Activated naive CD8-positive, alpha-beta T cell treated with anti-CD3 and anti-CD28 coated beads, Interleukin-2, amount 50 U/mL, for 24 hours (primary cell): ENCODE measurements at places on chromosomes 12 and 14.

- DNase-seq: no peak
These were observed 258.4 kb downstream of the PPFIA2 start for GRCh38 chr12:81500788-81501187.

GRCh38 chr14:90678420-90678819 is 137.8 kb downstream of the TTC7B start:
- DNase-seq: no peak

GRCh38 chr14:63248211-63248610 is 44.0 kb downstream of the RHOJ start:
- DNase-seq: no peak

GRCh38 chr14:97709552-97709951 is 912.4 kb downstream of the VRK1 start:
- DNase-seq: peak; percentile 38

DNA sequence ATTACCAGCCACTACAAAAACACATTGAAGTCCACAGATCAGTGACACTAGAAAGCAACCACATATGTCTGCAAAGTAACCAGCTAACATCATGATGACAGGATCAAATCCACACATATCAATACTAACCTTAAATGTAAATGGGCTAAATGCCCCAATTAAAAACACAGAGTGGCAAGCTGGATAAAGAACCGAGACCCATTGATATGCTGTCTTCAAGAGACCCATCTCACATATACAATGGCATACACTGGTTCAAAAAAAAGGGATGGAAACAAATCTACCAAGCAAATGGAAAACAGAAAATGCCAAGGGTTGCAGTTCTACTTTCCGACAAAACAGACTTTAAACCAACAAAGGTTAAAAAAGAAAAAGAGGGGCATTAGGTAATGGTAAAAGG is 307.7 kb downstream of the GPHN start:
- DNase-seq: no peak

DNA sequence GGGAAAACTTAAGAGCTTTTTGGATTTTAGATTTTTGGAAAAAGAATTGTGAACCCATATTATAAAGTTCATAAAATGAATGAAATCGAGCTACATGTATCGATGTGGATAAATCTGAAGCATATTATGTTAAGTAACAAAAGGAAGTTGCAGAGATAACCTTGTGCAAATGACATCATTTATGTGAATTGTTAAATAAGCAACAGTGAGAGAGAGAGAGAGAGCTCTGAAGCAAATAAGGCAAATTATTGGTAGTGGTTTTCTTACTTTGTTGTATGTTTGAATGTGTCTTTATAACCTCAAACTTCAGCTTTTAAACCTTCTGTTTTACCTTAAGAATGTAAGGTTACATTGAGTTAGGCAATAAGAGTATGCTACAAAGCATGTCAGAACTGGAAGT is 78.8 kb downstream of the ERC1 start:
- no peak for DNase-seq
